ENCODE measurements at places on chromosomes 13 and 19.
A peak's percentile ranks its signal among the peaks of the same experiment; 100 is the strongest.

DNA sequence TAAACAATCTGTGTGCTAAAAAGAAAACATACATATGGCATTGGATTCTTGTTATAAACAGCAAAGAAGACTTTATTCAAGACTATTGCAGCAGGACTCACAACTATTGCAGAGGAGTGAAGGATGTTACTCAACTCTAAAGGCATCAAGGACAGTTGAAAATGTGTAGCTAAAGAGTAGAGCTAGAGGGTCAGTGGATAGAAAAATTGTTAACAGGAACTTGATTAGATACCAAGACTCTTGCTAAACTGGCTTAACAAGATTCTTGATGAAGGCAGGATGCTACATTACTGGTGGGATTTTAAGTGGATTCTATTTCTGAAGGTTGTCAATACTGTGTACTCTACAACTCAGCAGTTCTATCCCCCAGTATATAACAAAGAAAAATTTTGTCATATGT, 1183.3 kb downstream of the SLITRK1 start:
- DNase-seq = no peak

GRCh38 chr19:51779181-51779580, 15.8 kb upstream of the FPR3 start:
- no peak for DNase-seq

DNA sequence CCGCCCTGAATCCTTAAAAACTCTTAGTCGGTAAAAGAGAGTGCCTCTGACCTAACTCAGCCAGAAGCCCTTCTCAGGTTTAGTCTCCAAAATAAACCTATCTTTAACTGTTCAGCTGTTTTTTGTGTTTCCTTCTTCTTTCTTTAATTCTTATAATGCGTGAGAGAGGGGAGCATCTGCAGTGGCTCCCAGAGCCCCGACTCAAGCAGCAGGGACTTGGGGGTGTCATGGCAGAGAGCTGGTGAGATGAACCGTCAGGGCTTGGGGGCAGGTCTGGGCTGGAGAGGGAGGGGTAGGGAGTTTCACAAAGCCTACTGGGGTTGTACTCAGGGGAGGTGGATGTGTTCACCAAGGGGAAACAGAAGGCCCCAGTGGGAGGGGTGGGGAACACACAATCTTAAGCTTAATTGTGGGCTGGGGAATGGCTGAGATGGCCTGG, 16.8 kb upstream of the SIGLEC6 start:
- no peak for DNase-seq

- no peak for DNase-seq
These were observed 117.8 kb downstream of the RAB20 start for GRCh38 chr13:110443622-110444225.

DNA sequence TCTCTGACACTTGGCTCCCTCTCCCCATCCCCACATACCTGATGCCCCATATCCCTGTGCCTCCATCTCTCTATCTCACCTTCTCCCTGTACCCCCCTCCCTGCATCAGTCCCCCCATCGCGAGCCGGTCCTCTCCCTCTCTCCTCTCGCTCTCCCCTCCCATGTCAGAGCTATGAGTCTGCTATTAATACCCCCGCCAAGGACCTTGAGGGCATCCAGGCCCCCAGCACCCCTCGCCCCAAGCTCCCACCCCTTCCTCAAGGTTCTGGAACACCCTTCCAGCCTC, 1.6 kb downstream of the GRIN2D start:
- no peak for DNase-seq

- DNase-seq = no peak
These were observed 38.7 kb downstream of the ADGRE1 start for GRCh38 chr19:6925801-6926751.

DNA sequence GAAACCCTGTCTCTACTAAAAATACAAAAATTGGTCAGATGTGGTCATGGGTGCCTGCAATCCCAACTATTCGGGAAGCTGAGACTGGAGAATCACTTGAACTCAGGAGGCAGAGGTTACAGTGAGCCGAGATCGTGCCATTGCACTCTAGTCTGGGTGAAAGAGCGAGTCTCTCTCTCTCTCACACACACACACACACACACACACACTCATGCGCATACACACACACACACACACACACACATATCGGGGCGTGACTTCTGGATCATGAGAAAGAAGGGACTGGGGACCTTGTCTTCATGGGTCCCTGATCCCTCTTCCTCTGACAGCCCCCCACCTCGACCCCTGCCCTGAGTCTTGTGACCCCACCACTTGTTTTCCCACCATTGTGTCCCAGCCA, 11.8 kb upstream of the SDHAF1 start:
- no peak for DNase-seq

DNA sequence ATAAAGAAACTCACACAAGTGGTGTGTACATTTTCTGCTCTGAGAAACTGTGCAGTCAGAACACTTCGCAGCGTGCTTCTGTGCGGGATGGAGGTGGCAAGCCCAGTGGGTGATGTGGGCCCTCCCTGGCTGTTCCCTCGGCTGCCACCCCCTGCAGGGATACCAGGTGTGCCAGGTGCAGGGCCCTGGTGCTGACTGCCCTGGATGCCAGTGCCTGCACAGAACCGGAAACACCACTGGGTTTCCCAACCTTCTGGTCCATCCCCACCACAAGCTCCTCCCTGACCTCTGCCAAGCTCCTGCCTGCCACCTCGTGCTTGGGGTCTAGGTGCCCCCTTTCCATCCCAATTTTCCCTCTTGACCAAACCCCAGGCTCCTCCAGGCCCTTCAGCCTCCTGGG, 81.9 kb upstream of the MCF2L start:
- no peak for DNase-seq

- no peak for DNase-seq
These were observed 729 bp upstream of the MADCAM1 start for GRCh38 chr19:495402-496111.

GRCh38 chr19:19420570-19421298, 15.3 kb downstream of the GATAD2A start:
- DNase-seq = no peak

GRCh38 chr19:2743099-2743498, 3.3 kb upstream of the SLC39A3 start:
- DNase-seq = no peak

DNA sequence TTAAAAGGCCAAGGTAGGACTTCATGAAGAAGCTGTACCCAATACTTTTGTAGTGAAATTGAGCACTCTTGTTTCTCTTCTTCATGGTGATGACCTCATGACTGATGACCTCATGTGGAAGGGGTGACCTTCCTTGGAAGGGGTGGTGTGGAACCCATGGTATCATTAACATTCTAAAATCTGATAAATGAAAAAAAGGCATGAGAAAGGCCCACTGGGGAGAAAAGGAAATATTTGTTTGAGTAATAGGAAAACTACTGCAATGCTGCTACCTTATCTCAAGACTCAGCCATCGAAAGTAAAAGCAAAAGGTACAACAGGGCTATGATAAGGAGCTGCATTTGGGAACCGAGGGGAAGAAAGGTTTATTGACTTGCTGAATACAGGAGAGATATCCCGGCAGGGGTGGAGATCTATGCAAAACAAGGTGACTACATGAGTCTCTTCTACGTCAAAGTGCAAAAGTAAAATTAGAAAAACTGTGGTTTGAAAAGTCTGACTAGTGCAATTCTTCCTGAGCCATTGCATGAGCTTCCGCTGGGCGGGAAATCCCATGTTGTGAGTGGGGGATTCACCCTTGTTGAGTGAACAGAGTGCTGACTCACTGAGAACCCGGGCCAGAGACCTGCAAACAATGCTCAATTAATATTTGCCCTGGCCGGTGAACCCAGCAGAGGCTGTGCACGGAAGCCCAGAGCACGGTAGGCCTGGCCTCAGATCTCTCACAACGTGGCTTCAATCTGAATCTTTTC, 138.9 kb upstream of the RFC3 start:
- no peak for DNase-seq

- no peak for DNase-seq
These were observed 171.7 kb downstream of the NHLRC3 start for GRCh38 chr13:39209731-39210531.

DNA sequence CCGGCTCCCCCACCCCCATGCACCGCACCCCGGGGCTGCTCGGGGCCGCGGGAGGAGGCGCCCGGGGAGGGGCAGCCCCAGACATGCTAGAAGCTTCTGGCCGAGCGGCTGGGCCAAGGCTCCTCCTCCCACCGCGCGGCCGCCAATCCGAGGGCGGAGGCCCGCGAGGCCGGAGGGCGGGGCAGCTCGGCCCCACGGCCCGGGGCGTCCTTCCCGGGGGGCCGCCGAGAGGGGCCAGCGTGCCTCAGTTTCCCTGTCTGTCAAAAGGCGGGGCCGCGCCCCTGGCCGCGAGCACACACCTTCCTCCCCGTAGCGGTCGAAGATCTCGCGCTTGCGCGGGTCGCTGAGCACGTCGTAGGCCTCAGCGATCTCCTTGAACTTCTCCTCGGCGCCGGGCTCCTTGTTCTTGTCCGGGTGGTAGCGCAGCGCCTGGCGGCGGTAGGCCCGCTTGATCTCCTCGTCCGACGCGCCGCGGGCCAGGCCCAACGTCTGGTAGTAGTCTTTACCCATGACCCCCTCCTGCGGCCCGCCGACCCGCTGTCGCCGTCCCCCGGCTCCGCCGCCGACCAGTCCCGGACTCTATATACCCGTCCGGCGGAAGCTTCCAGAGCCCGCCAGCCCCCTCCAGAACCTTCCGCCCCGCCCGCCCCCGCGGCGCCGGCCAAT, at the start of gene DNAJB1:
Gene DNAJB1, minus strand, starts transcription at position 558 of the 666 bp plus-strand sequence. Its CDS starts 48 bp downstream, at position 510.
- DNase-seq = peak; percentile 83

DNA sequence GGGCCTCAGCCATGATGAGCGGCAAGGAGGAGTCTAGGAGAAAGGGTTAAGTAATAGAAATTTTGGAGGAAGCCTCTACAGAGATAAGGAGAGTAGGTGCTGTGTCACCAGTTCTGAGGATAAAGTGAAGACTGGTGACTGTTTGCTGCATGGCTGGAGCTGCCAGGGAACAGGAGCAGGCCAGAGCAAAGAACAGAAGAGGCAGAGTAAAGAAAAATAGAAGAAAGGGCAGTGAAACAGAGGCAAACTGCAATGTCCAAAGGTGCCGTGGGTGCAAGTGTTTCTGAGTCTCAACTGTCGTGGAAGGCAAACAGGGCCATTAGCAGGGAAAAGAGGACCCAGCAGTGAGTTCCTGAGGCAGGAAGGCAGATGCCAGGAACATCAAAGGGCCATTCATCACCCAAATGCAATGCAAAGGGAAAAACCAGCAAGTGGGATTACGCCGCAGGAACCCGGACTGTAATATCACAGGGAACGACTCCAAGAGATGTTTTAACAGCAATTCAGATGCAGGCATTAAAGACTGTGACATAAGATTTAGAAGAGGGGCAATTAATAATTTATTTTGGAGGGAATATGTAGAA, 318.3 kb downstream of the FOXO1 start:
- DNase-seq = no peak

DNA sequence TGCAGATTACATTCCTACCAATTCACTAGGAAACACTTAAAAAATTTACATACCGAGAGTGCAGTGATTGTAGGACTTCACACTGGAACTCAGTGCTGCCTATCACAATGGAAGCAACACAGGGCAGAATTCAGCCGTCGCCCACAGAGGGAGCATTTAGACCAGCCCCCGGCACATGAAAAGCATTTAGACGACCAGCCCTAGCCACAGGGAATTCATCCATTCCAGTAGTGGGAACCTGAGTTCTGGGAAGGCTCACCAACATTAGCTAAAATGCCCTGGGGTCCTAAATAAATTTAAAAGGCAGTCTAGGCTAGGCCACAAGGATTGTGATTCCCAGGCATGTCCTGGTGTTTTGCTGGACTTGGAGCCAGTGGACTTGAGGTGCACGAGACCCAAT, 155.2 kb downstream of the LIG4 start:
- DNase-seq = no peak

DNA sequence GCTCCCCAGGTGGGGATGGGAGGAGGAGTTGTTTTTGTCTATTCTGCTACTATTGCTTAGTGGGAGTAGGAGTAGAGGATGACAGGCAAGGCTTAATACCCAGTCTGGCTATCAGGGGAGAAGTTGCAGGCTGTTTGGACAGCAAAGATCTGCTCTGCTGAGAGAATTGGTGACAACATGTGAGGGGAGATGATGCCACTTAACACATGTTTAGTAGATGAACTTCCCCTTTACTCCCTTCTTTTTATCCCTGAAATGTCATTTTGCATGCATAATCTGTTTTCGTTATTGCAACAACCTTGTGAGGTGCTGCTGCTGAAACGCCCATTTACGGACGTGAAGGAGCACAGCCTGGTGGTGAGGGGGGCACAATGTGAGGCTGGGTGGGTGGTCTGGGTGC, 3.0 kb upstream of the CYP4F12 start:
- DNase-seq = no peak

DNA sequence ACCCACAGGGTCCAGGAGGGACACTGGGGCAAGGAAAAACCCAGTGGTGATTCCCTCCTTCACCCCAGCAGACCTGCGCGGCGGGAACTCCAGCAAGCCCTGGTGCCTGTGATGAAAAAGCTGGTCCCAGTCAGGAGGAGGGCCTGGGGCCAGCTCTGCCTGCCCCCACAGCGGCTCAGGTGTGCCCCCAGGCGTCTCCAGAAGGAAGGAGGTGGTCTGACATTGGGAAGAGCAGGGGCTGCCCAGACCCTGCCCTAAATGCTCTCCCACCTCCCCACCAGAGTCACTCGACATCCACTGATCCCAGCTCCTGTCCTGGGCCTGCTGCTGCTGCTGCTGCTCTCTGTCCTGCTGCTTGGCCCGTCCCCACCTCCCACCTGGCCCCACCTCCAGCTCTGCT, 6.2 kb downstream of the PTH2 start:
- no peak for DNase-seq

- DNase-seq = no peak
These were observed 327.2 kb downstream of the GPC5 start for GRCh38 chr13:91725646-91726045.

DNA sequence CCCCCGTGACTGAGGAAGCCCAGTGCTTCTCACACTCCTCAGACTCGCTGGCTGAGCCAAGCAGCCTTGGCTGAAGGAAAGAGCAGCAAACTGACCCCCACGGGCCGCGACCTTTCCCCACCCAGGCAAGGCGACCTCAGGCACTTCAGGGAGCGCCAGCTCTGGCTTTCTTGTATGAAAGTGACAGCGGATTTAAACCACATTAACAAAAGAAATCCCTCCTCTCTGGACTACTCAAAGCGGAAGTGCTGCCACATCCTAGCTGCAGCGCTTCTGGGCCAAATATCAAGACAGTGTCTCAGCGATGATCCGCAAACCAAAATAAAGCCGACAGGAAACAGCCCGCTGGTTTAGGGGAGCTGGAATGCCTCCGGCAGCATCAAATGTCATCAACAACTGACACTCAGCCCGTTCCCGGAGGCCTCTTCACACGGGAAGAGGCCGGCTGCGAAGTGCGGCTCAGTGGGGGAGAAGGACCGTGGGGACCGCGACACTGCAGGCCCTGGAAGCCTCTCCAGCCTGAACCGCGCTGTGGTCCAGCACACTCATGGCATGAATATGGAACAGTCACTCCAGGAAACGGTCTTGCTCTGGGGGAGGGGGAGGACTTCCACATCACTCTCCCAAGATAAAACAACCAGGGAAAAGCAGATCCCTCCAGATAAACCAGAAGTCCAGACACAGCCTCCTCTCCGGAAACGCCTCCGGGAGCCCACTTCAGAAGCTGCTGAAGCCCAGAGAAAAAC, 1.4 kb downstream of the RASA3 start:
- DNase-seq = peak; percentile 57

DNA sequence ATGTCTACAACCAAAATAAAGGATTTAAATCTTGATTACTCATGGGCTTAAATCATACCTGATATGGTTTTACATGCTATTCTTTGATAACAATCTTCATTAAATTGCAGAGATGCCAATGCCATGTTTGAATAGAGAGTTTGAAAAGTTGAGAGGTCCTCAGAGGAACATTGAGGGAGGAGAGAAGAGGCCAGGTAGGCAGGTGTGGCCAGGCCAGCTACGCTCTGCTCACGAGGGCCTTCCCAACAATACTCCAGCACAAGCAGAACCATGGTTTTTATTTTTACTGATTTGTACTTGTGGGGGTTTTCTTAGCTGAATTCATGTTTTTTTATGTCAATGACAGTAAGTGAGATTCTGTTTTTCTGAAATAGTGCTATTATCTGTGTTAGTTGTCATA, 158.1 kb upstream of the RFC3 start:
- no peak for DNase-seq

All from cardiac muscle cell (in vitro differentiated cells and primary cell).